ENCODE measurements at places on chromosomes 7 and 10.
A peak's percentile ranks its signal among the peaks of the same experiment; 100 is the strongest.

DNA sequence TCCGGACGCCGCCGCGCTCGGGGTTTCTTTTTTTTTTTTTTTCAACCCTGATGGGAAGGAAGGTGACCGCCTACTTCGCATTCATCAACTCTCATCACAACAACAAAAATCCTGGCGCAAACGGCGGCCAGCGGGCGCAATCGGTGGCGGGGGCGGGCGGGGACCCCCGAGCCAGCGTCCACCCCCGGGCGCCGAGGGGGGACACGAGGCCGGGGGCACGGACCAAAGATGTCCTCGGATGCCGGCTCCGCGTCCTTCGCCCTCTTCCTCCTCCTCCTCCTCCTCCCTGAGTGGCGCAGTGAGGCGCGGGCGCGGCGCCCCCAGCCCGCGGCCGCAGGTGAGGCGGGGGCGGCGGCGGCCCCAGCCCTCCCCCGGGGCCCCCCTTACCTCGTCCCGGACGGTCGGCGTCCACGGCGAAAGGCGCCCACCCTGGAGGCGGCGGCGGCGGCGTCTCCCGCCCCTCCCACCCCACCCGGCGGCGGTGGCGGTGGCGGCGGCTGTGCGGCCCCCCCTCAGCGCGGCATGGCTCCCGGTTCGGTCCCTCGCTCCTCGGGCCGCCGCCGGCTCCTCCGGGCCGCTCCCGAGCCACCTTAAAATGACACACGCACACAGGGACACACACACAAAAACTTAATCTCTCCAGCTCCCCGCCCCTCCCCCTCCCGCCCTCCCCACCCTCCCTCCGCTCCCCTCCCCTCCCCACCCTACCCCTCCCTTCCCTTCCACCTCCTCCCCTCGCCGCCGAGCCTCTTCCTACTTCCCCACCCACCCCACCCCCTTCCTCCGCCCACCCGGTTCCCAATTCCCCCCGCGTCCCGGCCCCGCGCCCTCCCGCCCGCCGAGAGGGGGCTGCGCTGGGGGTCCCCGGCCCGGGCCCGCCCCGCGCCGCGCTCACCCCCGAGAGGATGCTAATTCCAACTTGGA, at the start of gene CTBP2:
TSS of gene CTBP2 (minus strand) at position 632 of the 924 bp plus-strand sequence.
- DNase-seq: no peak

DNA sequence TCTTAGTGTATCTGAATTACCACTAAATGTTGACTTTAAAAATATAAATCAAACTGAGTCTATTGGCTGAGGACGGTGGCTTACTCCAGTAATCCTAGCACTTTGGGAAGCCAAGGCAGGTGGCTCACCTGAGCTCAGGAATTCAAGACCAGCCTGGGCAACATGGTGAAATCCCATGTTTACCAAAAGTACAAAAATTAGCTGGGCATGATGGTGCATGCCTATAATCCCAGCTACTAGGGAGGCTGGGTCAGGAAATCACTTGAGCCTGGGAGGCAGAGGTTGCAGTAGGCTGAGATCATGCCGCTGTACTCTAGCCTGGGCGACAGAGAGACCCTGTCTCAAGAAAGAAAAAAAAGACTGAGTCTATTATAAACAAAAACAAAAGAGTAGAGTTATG, 106.5 kb upstream of the RSU1 start:
- no peak for DNase-seq

DNA sequence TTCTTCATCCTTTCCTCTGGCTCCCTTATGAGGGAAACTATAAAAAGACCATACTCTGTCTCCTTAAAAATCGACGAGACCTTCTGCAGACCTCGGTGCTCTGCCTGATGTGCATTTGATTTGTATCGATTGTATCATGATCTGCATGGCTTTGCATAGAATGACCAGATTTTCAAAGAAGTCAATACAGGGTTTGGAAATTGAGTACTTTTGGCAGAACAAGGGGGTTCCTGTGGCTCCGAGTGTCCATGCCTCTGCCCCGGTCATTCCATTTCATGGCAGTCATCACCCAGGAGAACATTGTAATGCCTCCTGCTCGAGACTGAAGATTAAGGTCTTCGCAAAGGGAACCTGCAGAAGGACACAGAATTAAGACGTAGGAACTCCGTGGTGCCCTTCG, 685 bp downstream of the CASP2 start:
- DNase-seq: no peak

- DNase-seq: no peak
These were observed 432.6 kb upstream of the KLF6 start for GRCh38 chr10:4217653-4218052.

GRCh38 chr10:119025776-119026175, 3.7 kb upstream of the NANOS1 start:
- DNase-seq: no peak

GRCh38 chr10:99329554-99330346, 594 bp downstream of the CNNM1 start:
- no peak for DNase-seq

DNA sequence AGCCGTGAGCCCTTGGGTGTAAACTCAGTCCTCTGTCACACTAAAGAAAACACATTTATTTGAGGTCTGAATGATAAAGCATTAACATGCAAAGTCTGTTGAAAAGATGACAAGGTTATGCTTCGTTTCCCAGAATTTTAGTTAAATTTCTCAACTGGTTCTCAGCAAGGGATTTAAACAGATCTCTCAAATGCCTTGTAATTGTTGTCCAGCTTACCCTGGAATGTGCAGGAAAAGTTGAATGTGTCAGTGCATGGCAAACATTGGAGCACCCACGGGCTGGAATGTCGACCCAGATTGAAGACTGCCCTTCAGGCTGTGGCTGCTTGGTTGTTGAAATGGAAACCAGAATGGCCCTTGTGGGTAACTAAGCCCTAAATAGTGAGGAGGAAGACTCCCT, 191.8 kb downstream of the TRIL start:
- DNase-seq: no peak

DNA sequence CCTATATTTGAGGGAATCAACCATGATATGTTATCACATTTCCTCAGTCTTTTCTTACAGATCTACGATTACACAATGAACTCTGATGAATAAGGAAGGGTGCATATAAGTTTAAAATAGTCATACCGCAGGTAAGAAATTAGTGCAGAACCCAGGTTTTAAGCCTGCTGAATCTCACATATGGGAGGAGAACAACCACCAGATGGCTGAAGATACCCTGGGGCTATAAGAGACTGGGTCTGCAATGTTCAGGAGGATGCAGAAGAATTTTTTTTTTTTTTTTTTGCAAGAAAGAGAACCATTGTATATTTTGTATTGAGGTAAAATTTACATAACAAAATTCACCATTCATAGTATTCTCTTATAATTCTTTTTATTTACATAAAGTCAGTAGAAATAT, 372.3 kb upstream of the MYO3A start:
- no peak for DNase-seq

- no peak for DNase-seq
These were observed 754 bp downstream of the GSTO1 start for GRCh38 chr10:104255311-104255981.

- DNase-seq: no peak
These were observed 535.5 kb downstream of the GPAM start for GRCh38 chr10:111648046-111648445.

DNA sequence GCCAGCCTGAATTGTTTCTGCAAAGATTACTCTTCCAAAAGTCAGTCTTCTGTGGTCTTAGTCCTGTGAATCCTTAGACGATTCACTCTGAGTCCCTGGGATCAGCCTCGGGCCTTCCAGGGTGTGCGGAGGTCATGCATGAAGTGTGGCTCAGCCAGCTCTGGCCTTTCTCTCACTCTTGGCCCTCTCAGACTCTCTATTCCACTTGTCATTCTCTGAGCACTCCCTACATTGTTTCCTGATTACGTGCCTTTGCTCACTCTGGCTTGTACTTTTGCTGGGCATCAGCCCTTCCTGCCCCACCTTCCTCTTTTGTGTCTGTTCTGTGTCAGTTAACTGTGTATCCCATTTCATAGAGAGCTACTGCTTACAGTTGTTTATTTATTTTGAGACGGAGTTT, 36.0 kb downstream of the CCNY start:
- DNase-seq: no peak

GRCh38 chr7:127347567-127348246, 44.8 kb downstream of the ZNF800 start:
- peak; percentile 45 for DNase-seq

DNA sequence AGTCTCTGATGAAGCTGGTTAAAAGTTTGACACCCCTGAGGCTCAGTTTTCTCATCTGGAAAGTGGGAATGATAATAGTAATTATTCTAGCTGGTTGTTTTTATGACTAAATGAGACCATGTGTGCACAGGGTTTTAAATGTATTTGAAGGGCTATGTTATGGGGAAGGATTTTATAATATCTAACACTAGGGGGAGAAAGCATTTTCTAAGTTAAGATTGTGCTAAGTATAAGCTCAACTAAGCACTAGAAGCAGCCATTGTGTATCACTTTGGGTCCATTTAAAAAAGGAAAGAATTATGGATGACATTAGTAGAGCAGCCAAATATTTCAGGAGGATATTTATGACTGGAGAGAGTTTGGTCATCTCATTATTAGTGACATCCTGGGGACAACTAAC, 49.5 kb upstream of the CREB5 start:
- DNase-seq: no peak

DNA sequence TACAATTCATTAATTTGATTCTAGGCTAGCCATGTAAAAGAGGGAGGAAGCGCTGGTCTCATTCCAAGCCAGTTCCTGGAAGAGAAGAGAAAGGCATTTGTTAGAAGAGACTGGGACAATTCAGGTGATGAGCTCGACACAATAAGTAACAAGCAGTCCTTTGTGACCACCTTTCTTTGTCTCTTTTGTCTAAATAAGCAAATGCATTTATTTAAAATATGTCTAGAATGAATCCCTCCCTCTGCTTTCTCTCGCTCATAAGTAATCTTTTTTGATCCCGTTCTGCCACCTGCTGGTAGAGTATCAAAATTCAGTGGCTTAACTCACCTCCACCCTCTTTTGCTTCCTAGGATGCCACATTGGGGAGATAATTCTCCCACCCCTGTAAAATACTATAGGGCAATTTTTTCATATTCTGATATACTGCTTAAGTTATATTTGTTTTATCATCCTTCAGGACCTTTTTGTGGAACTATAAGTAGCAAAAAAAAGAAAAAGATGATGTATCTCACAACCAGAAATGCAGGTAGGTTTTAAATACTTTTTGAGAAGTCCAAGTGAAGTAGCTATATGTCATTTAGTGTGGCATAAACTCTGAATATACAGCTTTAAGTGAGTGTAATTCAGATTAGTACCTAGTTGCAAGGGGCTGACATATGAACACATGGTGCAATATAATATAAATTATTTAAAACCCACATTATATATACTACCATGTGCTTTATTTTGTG, 91.5 kb downstream of the GSDME start:
- peak; percentile 4 for DNase-seq

DNA sequence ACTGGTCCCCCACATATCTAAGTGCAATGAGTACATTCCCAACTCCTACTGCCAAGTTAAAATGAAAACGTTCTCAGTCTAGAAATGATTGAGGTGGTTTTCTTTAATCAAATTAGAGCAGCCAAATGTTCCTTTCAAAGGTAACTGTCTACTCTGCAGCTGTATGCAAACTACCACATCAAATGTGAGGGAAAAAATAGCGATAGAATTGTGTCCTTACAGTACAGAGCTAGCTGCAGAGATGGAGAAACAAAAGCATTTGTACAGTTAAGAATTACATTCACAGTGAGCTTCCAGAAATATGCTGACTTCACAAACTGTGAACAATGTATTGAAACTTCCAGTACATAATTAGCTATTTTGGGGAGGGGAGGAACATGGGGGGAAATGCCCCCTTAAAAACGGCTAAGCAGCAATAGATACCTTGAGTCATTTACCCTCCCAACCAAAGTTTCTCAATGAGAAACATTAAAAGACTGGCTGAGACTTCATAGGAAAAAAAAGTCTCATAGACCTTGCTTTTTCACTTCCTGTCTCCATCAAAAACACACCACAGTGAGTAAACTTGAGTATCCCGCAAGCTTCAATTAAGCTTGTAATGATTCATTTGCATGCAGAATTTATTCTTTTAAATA, 22.9 kb downstream of the CDK6 start:
- no peak for DNase-seq

DNA sequence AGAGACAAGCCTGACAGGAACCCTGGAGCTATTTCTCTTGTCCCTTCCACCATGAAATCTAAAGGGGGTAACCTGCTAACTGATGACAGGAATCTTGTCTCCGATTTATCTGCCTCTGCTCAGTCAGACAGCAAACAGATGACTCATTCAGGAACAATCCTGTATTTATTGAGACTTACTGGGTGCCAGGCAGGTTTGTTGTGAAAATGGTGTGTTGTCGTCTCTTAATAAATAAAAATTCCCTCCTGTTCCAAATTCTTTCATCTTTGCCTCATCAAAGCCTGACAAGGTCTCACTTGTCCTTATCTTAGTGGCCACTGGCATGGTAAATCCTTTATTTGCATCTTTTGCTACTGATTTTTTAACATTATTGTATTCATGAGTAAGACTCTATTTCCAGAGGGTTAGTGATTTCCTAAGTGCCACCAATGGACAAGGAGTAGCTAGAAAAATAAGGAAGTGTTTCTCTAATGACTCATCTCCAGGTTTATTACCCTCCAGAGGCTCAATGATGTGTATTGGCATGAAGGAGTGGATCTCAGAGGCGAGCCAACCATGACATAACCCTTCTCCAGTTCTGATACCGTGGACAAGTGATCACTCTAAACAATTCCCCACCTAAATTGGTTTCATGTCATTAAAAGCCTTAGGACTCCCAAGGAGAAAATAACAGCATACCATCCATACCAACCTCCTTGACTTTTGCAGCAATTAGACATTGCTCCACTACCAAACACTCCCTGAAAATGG, 724.0 kb downstream of the GRID1 start:
- no peak for DNase-seq

DNA sequence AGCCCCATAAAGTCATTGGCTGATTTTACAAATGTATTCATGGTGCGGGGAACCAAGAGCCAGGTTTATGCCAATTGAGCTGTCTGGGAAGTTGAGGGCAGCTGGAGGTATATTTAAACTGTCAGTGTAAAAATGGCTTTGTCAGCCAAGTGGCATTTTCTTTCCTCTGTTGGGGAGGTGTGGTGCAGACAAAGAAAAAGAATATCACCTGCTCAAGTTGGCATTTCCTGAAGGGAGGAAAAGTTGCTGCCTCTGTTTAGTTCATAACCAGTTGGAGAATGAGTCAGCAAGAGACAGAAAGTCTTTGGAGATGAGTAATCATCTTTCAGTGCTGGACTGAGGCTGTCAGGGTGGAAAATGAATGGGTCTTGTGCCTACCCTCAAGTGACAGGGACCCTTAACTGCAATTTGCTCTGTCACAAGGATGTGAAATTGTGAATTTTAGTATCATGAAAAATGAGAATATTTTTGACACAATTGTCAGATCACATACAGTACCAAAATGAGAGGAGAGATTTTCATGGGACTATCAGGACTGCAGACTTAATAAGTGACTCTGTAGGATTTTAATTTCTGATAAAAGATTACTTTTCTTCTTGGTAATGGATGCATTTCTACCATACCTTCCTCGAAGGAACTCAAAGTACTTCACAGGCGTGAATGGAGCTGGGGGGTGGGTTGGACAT, 137.3 kb downstream of the ANLN start:
- no peak for DNase-seq

- DNase-seq: no peak
These were observed 1123.5 kb upstream of the LRRN3 start for GRCh38 chr7:109967406-109967805.

- no peak for DNase-seq
These were observed 33.3 kb downstream of the COX15 start for GRCh38 chr10:99698504-99699080.

Data from stimulated activated CD8-positive, alpha-beta memory T cell treated with anti-CD3 and anti-CD28 coated beads, Interleukin-2, amount 100 ng/mL, for 1 hour (primary cell).